Fibroblast of skin of abdomen (primary cell): ENCODE measurements at places on chromosomes 12 and 14.

GRCh38 chr14:62689733-62690132 is 355.5 kb downstream of the KCNH5 start:
- no peak for DNase-seq

GRCh38 chr14:82420871-82421270 is 887.2 kb upstream of the SEL1L start:
- no peak for DNase-seq

GRCh38 chr12:27771481-27772327 is 8.3 kb upstream of the KLHL42 start:
- DNase-seq, result no peak

GRCh38 chr12:117792471-117792870 is 176.3 kb downstream of the KSR2 start:
- peak; percentile 12 for DNase-seq

GRCh38 chr12:63276537-63277365 is 125.8 kb upstream of the AVPR1A start:
- peak; percentile 2 for DNase-seq

GRCh38 chr14:92503756-92504491 is 9.7 kb upstream of the RIN3 start:
- peak; percentile 61 for DNase-seq

DNA sequence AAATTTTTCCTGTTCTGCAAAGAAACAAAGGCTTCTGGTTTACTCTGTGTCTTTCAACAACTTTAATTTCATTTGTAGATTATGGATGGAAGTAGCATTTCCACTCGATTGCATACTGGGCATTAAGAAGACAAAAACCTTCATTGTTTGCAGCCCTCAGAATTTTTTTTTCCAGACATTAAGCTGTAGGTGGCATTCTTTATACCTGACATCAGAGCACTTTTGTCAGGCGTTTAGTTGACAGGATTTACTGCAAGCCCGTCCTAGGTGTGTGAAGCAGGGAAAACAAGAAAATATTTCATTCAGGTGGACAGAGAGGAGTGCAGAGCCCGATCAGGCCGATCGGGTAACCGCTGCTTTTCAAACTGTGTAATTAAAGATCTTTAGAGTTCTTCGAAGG is 107.5 kb downstream of the TMEM260 start:
- no peak for DNase-seq
